ENCODE measurements at places on chromosomes 1 and 21.

DNA sequence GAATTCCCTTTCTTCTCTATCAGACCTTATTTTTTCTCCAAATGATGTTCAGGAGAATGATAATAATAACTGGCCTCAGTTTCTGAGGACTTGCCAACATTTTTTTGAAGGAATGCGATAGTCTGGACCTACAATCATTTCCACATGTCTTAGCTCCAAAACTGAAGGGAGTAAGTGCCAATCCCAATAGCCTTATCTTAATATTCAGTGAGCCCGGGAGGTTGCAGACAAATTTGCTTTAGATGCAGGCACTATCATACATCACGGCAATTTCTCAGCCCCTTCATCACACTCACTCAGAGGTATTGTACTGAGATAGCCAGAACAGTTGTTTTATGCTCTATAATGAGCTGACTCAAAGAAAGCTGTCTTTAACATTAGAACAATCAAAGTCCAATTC lies 796.9 kb downstream of the ADGRL2 start:
- no peak for DNase-seq

GRCh38 chr1:37303884-37304574 lies 170.4 kb upstream of the ZC3H12A start:
- no peak for DNase-seq

DNA sequence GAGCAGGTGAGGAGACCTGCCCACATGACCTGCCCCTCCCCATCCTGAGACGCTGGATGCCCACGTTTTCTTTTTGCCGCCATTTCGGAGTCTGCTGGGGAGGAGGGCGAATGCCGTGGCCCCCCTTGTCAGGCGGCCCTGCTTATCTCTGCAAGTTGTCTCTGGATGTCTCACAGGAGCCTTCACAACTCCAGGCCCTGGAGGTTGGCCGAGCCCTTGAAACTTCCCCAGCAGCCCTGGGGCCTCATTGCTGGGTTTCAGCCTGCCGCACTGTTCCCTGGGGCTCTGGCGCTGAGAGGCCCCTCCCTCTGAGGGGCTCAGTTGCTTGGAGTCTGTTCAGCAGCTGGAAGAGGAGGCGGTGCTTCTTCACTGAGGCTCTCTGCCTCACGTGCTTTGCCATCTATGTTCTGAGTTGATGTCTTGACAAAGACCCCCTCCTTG lies 29.8 kb upstream of the ZBTB21 start:
- no peak for DNase-seq

DNA sequence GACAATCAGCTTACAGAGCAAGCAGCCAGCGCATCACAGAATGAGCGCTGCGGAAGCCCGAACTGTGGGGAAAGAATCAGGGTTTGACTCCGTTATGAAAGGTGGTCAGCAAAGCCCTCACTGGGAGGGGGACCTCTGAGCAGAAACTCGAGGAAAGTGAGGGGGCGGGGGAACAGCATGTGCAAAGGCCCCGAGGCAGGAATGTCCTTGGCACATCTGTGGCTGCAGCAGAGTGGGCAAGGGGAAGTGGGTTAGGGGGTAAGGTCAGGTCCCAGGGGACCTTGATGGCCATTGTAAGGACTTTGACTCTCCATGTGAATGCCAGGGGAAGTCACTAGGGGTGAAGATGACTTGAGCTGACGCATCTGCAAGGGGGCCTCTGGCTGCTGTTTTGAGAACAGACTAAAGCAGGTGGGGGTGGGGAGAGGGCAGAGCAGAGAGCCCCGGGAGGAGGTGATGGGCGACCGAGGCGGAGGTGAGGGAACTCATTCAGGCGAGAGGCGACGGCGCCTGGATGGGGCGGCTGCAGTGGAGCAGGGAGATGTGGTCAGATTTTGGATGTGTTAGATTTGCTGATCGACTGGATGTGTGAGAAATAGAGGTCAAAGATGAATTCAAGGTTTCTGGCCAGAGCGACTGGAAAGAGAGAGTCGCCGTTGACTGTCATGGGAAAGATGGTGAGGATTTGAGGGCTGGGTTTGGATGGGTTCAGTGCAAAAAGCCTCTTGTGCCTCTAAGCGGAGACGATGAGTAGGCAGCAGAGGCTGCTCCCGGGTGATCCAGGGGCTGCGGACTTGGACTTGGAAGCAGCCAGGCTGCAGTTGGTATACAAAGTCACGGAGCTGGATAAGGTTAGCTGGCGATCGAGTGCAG lies 108.0 kb upstream of the ZBTB40 start:
- no peak for DNase-seq

- no peak for DNase-seq
Observed at GRCh38 chr1:90558126-90558525, 159.0 kb downstream of the BARHL2 start.

Measured in stimulated activated CD4-positive, alpha-beta T cell treated with anti-CD3 and anti-CD28 coated beads, Interleukin-1b, Interleukin-23, amount 100 ng/mL, for 24 hours (primary cell).